Stimulated activated CD8-positive, alpha-beta memory T cell treated with anti-CD3 and anti-CD28 coated beads, Interleukin-15, amount 100 ng/mL, for 24 hours (primary cell): ENCODE measurements at places on chromosomes 2 and 18.

GRCh38 chr18:58091099-58091611 lies 47.1 kb downstream of the NEDD4L start:
- DNase-seq = no peak

DNA sequence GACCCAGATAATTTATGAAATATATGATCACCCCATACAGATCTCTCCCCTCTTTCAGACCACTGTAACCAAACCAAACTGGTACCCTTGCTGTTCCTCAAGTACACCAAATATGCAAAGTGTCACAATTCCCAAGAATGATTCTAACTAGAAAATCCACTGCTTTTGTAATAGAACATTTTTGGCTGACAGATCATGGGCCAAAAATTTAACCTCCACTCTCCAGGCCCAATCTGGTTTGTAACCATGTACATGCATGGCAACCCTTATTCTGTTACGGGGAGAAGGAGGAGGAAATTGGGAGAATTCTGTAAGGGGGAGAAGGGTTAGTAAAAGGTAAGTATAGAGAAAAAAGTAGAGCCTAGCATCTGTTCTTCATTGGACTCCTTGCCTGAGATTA lies 62.0 kb downstream of the IKZF2 start:
- DNase-seq = no peak

DNA sequence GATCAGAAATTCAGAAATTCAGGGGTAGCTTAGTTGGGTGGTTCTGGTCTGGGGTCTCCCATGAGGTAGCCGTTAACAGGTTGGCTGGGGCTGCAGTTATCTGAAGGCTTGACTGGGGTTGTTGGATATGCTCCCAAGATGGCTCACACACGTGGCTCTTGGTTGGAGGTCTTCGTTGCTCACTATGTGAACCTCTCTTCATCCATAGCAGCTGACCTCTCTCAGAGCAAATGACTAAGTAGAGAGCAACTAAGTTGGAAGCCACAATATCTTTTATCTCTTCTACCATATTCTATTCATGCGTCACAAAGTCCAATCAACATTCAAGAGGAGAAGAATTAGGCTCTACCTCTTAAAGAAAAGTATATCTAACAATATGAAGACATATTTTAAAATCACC lies 38.7 kb upstream of the SERTAD2 start:
- DNase-seq = no peak

- DNase-seq = no peak
Observed at GRCh38 chr18:10514601-10515000, 11.2 kb upstream of the NAPG start.

- no peak for DNase-seq
Observed at GRCh38 chr2:36087344-36087743, 268.2 kb upstream of the CRIM1 start.

- DNase-seq = no peak
Observed at GRCh38 chr2:39805936-39806608, 27.0 kb upstream of the THUMPD2 start.

DNA sequence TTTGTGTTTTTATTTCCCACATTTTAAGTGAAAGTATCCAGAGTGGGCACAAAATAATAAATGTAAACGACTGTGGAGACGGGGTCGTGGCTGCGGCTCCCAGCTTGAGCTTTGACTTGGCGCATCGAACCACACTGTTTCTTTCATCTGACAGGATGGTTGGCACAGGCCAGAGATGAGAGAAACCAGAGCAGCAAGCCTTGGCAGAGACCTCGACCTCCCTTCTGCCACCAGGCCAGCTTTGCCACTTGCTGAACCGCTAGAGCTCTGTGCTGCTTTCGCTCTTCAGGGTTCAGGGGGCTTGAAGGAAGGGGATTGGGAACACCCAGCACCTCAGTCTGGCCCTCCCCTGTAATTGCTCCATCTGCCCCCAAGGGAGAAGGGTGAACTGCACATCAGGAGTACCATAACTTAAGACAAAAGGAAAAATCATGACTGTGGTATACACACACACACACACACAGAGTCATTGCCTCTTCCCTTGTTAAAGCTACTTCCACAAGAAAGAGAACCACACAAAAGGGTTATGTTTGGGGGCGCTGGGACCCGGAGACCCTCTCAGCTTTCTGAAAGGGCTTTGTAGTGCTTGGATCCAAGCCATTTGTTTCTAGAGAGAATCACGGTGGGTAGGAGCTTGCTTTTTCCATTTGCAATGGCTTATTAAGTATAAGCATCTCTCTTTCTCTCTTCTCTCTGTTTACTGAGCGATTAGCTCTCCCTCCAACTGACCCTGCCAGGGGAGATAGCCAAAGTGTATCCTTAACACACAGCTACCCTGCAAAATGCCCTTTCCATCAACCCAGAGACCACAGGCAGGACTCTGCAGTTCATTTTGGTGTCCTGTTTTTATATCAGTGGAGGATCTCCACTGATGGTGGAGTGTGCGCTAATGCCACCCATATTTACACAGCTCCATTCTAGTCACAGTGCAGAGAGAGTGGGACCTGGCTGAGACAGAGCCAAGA lies 23.0 kb downstream of the POU3F3 start:
- DNase-seq = no peak

DNA sequence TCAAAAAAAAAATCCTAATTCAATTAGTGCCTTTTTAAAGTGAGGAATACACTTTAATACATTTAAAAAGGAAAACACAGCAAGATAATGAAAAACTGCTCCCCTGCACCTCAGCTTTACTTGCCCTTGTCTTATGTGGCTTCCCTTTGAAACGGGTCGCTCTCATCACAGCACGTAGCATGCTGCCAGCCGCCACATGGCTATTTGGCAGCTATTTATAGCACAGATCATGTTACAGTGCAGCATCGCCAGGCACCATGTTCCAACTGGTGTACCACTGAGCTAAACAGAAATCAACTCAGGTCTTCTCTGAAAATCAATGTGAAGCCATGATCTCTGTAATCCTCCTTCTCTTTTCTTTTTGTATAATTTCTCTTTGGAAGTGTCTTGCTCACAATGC lies 65.1 kb downstream of the TMEM182 start:
- DNase-seq = no peak

- no peak for DNase-seq
Observed at GRCh38 chr2:217978536-217979150, 24.2 kb downstream of the TNS1 start.

DNA sequence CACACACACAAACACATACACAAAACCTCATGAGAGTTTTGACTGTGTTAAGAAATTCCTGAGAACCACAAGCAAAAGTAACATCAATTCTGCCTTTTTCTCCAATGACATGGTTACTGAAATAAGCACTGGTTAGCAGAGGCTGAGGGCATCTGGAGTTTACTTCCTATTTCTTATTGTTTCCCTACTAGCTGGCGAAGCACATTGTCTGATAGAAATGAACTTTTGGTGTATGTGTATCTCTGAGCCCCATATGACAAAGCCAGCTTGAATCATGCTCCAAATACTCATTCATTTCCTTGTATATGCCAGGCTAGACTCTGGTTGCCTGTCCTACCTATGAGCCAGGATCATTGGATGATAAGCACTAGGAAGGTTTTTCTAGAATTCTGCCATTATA lies 203.1 kb downstream of the NCKAP5 start:
- no peak for DNase-seq
